ENCODE measurements at places on chromosomes 12 and 14.

- DNase-seq: no peak
Observed at GRCh38 chr12:52084491-52085231, 5.2 kb downstream of the SMIM41 start.

GRCh38 chr12:124713041-124713435 is 145.6 kb upstream of the NCOR2 start:
- no peak for DNase-seq

GRCh38 chr12:119354172-119354571 is 19.6 kb downstream of the CCDC60 start:
- DNase-seq: no peak

GRCh38 chr12:132601171-132601883 is 9.1 kb downstream of the LRCOL1 start:
- no peak for DNase-seq

GRCh38 chr12:119239040-119239439 is 60.3 kb downstream of the HSPB8 start:
- DNase-seq: no peak

GRCh38 chr12:122999986-123000420 is 19.5 kb downstream of the ARL6IP4 start:
- no peak for DNase-seq

GRCh38 chr12:104602406-104602805 is 145.7 kb downstream of the CHST11 start:
- DNase-seq: no peak

DNA sequence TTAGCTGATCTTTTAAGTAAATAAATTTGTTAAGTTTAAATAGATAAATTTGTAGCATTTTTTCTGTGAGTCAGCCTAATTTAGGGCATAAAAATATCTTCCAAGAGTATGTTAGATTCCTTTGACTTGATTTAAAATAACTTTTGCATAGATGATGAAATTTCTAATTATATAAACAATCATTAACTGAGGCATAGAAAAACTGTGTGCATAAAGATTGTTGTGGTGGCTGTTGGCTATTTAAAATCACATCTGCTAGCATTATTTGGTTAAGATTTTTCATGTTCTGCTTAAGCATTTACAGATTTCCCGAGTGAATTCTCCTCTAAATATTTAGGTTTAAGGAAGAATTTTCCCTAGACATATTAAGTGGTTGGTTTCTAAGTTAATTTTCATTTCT is 223.2 kb downstream of the FSCB start:
- DNase-seq: no peak

DNA sequence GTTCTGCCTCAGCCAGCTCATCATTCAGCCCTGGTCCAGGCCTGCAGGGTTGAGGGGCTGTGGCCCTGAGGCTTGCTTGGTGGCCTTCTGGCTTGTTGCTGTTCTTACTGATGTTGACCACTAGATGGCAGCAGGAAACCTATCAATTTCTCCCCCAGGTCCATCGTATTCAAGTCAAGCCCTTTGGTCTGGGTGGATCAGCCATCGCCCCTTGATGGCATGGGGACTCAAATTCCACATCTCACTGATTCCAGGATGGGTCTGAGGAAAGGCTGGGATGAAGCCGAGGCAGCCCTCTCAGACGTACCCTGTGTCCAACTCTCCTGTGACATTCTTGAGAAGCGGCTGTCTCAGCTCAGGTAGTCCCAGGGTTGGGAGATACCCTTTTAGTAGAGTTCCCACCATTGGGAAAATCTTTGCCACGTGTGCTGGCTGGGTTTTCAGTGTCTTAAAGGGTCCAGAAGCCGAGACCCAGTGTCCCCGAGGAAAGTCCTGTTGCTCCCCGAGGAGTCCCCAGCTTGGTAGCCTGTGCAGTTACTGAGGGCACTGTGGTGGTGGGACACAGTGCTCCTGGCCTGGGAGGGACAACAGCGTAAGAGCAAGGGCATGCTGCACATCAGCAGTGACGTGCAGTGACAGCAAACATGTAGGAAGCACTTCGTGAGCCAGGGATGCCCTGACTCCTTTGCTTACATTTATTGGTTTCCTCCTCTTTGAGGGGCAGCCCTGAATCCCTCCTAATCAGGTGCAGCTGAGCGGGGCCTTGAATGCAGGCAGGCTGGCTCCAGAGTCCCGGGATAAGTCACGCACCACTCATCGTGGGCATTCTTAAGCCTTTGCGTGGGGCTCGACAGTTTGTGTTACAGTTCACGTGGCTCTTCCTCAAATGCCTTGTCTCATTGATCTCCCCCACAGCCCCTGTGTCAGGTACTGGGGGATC is 58.6 kb downstream of the TSPAN9 start:
- no peak for DNase-seq

GRCh38 chr14:82779301-82779700 is 1245.6 kb upstream of the SEL1L start:
- DNase-seq: no peak

- no peak for DNase-seq
Observed at GRCh38 chr14:101005447-101005846, 101.9 kb upstream of the RTL1 start.

- DNase-seq: no peak
Observed at GRCh38 chr12:104232609-104233280, 17.2 kb downstream of the TXNRD1 start.

- no peak for DNase-seq
Observed at GRCh38 chr12:80857311-80857710, 80.4 kb downstream of the LIN7A start.
